ENCODE measurements at places on chromosomes 5 and 9. TPM values are rescaled to one million over a fixed set of nuclear protein-coding genes. Genes with fewer than 3 reads are reported as not detected.

The GNAQ gene
- 72.8 TPM for total RNA-seq

GRCh38 chr9:131323629-131324028 lies 34.1 kb downstream of the PLPP7 start:
- DNase-seq, result no peak

DNA sequence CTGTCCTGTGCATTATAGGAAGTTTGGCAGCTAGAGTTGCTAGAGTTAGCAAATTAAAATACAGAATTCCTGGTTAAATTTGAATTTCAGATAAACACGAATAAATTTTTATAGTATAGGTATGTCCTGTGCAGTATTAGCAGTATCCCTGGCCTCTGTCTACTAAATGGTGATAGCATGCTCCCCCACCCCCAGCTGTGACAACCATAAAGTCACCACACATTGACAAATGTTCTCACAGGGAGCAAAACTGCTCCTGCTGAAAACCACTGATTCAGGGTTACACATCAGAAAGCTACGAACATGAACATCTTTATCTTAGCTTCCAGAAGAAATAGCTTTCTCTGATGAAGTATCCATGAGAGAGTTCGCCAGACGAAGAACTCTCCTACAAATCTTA lies 91.8 kb upstream of the CCDC112 start:
- DNase-seq, result no peak

DNA sequence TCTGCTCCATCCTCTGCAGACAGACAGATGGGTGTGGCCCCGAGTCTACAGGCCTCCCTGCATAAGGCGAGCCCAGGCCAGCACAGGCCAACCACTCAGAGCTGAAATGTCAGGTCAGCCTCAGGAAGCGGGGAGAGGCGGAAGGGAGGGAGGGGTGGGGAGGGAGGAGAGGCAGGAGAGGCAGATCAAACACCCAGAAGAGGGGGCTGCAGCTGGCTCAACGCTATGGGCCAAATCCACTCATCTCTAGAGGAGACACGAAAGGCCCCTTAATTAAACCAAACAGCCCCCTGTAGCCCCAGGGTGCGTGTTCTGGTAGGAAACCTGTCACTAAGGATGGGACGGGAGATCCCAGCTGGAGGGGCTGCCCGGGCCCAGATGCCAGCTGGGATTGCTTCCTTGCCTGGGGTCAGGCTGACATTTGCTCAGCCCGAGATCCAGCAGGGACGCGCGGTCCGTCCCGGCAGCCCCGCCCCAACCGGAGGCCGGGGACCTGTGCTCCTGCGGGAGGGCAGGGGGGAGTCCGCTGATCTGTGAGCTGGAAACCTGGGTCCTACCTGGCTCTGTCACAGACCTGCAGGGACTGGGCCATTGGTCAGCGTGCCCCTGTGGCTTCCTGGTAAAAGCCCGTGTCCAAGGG lies 97.2 kb upstream of the SARDH start:
- DNase-seq, result peak; percentile 74

- peak; percentile 19 for DNase-seq
These were observed 41.0 kb upstream of the DMRT3 start for GRCh38 chr9:935348-935965.

- DNase-seq, result no peak
These were observed 547.5 kb downstream of the ELAVL2 start for GRCh38 chr9:23278561-23278960.

The PCDHB2 gene
- total RNA-seq, result 103 TPM

GRCh38 chr5:82408033-82408432 lies 129.9 kb upstream of the RPS23 start:
- no peak for DNase-seq

DNA sequence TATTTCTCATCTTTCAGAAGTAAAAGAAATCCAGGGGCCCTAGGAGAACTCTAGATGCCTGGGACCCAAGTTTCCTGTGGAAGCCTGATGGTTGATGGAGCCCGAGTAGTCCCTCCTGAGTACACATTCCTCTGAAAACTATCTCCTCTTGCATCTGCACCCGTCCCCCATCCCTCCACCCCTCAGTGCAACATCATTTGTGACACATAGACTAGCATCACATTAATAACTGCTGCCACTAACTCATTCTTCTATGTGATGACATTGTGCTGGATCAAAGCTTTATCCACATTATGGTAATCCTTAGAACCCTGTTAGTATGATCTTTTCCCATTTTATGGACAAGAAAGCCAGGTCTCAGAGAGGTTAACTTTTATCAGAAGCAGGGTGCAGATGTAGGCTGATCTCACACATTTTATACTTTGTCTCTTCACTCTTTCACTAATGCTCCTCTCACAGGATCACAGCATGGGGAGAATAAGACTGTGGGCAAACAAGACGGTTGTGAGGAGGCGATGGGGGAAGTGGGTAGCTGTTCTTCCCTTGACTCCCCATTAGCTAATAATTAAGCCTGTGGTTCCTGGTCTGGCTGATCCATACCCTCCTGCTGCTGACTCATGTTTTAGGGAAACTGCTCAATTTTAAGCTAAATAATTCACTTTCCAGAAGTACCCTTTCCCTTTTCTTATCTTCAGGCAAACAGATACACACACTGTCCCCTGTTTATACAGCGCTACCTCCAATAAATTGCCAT lies 3.9 kb upstream of the HK3 start:
- DNase-seq, result no peak

The TPPP gene
- 44.5 TPM for total RNA-seq

DNA sequence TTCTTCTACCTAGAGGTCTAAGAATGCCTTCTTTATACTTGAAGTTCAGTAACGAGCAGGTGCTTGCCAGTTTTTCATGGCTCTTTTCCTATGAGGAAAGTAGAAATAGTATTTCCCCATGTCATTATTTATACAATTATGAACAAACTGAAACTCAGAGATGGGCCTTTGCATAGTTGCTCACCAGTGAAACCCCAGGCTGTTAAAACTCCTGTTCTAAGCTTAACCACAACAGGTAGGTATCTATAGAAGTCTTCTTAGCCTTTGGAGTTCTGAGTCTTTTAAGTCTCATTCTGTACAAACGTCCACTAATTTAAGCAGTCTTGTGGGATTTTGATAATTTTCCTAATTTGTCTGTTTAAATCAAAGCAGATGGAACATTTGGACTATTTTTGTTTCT lies 90.1 kb downstream of the STARD4 start:
- DNase-seq, result no peak

The SUSD3 gene
- not detected for total RNA-seq

The SLC4A9 gene
- total RNA-seq, result not detected

DNA sequence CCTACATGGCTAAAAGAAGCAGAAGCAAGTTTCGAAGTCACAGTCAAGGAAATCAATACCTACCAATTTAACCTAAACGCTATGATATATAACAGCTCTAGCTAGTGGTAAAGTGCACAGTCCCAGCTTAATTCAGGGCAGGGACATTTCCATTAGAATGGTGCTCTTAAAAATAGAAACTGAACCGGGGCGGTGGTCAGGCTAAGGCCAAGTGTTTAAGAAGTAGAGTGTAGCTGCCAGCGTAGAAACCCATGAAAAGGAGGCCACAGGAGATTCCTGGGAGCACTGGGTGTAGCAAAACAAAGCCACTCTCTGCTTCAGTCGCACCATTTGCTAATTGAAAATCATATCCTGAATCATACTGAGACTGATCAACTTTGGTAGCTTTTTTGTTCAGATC lies 28.8 kb downstream of the PPIC start:
- DNase-seq, result no peak

The SPDL1 gene
- 19.0 TPM for total RNA-seq

- DNase-seq, result no peak
These were observed 470.6 kb downstream of the TUSC1 start for GRCh38 chr9:25207402-25208195.

- DNase-seq, result peak; percentile 59
These were observed 3.4 kb downstream of the SLC6A19 start for GRCh38 chr5:1204693-1205242.

DNA sequence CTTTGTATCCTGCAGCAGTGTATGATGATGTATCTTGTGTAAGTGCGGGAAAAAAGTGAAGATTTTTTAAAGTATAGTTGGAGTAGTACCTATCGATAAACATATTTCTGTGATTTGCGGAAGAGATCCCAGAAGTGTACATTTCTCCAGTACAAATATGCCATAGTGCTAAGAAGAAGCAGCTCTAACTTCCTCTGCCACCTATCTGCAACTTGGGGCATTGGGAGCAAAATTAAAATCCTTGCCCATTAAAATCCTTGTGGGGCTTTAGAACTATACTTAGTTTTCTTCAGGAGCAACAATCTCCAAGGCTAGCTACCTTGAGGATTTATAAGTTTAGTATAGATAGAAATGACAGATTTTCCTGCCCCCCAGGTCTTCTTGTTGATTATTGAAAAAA lies 123.7 kb downstream of the VCAN start:
- DNase-seq, result no peak

GRCh38 chr5:113371721-113372196 lies 63.0 kb downstream of the TSSK1B start:
- no peak for DNase-seq
